ENCODE measurements at places on chromosomes 7 and 10.

DNA sequence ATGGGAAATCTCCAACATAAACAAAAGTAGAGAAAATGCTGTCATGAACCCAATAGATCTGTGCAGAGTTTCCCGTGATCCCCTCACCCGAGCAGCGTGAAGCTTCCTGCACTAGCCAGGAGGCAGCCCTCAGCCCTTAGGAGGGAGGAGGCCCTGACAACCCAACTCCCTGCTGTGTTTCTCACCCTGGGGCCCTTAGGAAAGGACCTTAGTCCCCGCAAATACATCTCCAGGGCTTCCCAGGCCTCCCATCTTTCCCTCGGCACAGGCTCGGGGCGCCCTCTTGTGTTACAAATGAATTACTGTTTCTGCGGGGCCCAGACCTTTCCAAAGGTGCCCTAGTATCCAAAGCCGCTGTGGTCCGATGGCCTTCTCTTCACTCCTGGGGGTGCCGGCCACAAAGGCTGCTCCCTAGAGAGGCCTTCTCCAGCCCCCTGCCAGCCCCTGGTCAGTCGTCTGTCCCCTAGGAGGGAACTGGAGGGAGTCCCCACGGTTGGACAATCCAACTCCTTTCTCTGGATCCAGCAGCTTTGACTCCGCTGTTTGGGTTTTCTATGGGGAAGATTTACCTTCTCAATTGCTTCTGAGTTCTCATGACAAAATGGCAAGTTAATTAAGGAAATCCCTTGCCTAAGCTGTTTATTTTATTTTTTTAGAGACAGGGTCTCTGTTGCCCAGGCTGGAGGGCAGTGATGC lies 49.9 kb upstream of the SH2B2 start:
- peak; percentile 88 for DNase-seq

- DNase-seq: no peak
Measured at GRCh38 chr7:68125168-68125567, 1128.5 kb downstream of the TYW1 start.

- DNase-seq: no peak
Measured at GRCh38 chr10:119619215-119619614, 22.5 kb upstream of the TIAL1 start.

DNA sequence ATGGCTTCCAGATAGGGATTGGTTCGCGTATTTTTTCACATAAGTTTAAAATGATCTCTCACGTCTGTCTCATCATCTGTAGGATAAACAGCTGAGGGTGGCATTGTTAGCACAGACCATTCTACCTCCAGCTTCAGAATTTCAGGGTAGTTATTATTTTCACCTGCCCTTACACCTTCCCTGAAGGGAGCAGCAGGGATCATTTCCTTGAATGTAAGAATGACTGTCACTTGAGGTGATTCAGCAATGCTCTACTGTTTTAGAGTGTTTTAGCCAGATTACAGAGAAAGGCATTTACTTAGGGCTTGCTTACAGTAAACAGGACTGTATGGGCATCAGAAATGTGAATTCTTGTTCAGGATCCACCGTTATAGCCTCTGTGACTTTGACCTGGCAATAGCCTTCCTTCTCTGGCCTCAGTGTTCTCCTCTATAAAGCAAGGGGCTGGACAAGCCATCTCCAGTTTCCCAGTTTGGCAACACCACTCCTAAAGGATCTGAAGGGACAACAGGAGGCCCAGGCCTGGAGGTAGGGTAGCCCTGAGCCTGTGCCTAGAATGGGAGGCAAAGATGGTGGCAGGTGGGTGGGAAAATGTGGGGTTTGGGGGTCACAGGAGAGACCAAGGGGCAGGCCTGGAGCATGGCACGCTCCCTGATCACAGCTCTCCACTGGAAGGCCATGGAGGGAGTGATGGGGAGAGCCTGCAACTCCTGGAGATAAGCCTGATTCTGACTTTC lies 1.2 kb upstream of the IGFBP1 start:
- no peak for DNase-seq

DNA sequence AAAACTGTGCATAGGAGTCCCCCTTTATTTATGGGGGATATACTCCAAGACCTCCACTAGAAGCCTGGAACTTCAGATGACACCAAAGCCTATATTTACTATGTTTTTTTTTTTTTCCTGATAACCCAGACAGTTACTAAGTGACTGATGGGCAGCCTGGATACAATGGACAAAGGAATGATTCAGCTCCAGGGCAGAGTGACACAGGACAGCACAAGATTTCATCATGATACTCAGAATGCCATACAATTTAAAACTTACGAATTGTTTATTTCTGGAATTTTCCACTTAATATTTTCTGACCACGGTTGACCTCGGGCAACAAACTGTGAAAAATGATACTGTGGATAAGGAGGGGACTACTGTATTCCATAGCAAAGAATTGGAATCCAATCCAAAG lies 843.6 kb downstream of the PCDH15 start:
- no peak for DNase-seq

DNA sequence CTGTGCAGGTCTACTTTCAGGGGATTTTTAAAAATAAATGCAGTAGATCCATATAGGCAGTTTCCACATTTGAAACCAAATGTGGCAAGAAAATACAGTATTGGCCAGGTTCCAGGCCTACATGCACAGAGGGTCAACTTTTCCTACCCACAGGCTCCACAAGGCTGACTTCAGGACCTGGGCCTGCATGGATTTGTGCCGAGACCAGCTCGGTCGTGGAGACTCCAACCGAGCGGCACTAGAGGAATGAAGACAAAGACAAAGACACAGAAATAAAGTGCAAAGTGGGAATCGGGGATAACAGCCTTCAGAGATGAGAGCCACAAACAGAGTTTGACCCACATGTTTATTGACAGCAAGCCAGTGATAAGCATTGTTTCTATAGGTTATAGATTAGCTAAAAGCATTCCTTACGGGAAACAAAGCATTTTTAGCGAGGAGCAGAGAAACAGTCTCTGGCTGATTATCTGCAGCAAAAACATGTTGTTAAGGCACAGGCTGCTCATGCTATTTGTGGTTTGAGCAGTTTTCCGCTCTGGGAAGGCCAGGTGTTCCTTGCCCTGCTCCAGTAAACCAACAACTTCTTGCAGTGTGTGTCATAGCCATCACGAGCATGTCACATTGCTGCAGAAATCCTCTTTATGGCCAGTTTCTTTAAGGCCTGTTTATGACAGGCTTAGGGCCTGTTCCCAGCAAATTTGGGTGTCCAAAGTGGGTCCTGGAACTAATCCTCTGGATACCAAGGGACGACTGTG lies 52.6 kb downstream of the ZNF37A start:
- DNase-seq: no peak

- DNase-seq: peak; percentile 53
Measured at GRCh38 chr10:72692994-72693781, 1.2 kb downstream of the MCU start.

DNA sequence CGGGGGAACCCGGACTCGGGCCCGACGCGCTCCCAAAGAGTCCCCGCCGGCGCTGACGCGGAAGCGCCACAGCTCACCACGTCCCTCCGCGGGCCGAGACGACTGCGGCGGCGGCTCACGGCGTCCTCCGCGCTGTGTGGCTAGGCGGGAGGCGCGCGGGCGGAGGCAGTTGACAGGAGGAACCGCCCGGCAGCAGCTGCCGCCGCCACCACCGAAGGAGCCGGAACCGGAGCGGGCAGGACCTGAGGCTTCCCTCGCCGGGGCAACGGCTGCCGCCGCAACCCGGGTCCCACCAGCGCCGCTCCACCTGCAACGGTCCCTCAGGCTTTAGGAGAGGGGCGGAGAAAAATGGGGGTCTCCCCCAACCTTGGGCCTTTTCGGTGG lies 334 bp downstream of the ZNF800 start:
- DNase-seq: peak; percentile 59

DNA sequence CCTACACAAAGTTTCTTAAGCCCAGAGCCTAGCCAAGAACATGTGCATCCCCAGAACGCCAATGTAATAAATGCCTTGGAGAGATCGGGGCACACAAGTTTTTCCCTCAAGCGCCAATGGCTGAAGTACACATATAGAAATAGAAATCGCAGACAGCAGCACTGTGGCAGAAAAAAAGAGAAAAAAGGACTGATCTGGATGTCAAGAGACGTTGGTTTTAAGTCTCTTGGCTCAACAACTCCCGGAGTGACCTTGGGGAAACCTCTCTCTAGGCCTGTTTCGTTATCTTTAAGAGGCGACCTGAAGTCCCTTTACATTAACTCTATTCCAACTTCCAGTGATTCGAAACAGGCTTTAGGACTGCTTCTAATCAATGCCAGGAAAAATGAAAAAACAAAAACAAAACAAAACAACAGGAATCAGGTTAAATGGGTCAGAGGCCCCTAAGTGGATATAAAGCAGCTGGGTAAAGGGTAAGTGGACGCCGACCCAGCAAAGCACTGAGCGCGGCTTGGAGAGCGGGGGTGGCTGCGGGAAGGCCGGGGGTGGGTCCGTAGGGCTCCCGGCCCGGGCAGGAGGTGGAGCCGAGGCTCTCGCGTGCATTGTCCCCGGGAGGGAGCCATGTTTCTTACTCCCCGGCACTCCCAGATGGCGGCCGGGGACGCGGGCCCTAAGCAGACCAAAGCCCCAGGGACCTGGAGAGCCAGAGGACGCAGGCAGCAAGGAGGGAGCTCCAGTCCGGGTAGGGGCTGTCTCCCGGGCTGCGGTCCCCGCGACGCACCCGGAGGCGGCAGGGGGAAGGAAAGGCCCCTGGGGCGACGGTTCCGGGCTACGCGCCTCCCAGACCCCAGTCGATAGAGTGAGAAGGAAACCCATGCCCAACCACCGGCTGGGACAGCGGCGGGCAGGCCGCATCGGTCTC lies 757 bp downstream of the EIF3A start:
- DNase-seq: peak; percentile 33

GRCh38 chr7:149776289-149776688 lies 2.9 kb upstream of the ZNF467 start:
- no peak for DNase-seq

- DNase-seq: no peak
Measured at GRCh38 chr10:116774728-116775151, 32.4 kb upstream of the HSPA12A start.

DNA sequence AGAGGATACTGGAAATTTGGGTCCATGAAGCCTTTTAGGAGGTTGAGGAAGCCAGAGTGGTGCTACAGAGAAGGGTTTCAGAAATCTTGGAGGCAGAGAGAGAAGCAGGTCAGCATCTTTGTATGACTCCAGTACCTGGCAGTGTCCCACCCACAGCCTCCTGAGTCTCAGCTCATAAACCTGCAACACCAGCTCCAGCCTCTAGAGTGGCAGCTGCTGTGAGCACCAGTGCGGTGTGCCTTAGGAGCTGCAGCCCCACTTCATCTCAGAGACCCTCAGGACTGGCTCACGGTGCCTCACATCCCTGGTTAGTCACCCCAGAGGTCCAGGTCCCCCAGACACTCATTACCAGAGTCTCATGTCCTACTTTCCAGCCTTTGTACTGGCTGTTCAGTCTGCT lies 84.8 kb upstream of the PRKAR2B start:
- DNase-seq: no peak

DNA sequence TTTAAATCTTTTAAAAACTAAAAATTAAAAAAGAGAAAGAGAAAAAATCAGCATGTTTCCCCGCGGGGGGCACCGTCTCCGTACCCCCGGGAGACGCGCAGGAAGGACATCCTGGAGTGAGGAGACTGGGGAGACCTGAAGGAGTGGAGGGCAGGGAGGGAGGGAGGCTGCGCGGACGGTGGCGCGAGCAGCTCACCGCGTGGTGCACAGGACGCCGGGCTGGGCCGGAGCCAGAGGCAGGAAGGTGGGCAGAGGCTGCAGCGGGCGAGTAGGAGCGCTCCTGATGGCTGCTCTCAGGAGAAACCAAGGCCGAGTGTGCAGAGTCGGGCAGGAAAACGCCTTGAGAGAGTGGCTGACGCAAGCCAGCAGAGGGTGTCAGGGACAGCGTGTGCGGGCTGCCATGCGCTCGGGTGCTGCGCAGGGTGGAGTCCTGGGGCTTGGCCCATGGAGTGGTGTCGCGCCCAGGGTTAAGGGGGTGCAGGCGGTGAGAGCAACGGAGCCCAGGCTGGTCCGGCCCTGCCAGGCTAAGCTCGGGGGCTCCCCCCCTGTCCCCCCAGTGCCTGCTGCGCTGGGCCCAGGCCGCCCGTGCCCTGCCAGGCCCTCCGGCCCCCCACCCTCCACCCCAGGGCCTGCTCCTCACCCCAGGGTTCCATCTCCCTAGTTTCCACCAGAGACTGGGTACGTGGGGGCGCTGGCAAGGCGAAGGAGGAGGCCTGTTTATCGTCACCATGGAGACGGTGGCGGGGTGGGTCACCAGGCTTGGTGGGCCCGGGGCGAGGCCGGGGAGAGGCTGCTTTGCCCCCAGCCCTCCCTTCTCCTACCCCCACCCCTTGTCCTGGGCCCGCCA lies 28.9 kb upstream of the FXYD4 start:
- DNase-seq: no peak

GRCh38 chr7:82234457-82235049 lies 209.0 kb downstream of the CACNA2D1 start:
- DNase-seq: peak; percentile 73

GRCh38 chr7:90999989-91000979 lies 263.9 kb upstream of the FZD1 start:
- no peak for DNase-seq

DNA sequence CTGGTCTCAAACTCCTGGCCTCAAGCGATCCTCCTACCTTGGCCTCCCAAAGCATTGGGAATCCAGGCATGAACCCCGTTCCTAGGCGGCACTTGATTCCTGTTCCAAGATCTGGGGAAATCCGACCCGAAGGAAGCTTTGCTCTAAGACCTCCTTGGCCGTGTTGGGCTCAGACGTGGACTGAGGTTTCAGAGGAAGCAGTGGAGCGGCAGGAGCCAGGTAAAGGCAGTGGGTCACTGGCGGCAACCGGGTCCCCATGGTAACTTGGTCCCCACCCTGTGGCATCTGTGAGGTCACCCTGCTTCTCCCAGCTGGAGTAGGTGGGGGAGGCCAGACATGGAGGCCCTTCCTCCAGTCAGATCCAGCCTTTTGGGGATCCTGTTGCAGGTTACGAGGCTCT lies at the start of gene TMEM270:
TMEM270 (plus strand) TSS at position 301 of the 400 bp plus-strand sequence; CDS start at position 337, 36 bp downstream.
- DNase-seq: no peak

DNA sequence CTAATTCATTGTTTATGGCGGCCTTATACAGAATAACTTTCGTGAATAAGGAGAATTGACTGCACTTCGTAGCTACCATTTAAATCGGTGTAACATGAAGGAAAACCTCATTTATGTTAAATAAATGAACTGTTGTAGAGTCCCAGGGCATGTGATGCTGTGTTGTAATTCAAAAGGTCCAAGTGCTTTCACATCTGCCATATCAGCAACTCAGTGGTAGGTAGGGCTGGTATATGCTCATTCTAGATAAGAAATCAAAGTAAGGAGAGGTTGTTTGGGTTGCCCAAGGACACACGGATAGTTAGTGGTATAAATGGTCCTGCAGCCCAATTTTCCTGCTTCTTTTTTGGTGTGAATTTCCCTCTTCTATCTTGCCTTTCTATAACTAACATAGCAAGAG lies 15.8 kb downstream of the BBS9 start:
- no peak for DNase-seq

DNA sequence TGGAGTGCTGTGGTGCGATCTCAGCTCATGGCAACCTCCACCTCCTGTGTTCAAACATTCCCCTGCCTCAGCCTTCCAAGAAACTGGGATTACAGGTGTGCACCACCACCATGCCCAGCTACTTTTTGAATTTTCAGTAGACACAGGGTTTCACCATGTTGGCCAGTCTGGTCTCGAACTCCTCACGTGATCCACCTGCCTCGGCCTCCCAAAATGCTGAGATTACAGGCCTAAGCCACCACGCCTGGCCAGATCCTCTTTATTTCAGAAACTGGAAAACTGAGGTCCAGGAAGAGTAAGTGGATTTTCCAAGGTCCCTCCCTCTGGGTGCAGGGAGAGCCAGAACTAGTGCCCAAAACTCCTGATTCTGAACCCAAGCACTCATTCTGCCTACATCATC lies 413.1 kb upstream of the AUTS2 start:
- no peak for DNase-seq
